ENCODE measurements at places on chromosomes 11 and 22.

GRCh38 chr22:35991168-35991567, 37.5 kb downstream of the RBFOX2 start:
- DNase-seq, result no peak

DNA sequence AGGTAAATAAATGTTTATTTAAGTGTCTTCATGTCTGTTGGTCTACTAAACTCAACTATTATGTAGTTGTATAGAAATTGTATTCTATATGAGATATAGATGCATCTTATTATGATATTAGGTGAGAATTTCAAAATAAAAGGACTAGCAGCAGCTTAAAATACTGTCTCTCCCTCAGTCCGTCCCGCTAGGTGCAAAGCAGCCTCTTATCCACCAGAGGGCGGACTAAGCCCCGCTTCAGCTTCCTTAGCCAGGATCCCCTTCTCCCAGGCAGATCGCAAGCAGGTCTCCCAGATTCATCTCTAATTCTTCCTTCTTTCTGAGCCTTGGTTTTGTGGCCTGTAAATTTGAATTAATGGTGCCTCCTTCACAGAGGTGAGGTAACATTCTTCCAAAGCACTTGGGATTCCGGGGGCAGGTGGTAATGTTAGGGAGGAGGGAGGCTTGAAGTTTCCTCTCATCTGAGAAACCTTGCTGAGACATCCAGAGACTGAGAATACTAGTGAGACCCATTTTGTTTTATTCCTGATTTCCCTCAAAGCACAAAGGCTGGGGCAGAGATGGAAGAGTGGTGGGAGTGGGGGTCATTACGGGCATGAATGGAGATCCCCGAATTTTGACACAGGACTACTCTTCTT, 13.5 kb upstream of the INSC start:
- no peak for DNase-seq

- no peak for DNase-seq
These were observed 139.3 kb downstream of the CEP164 start for GRCh38 chr11:117466966-117467365.

- DNase-seq, result no peak
These were observed at the start of gene OR5T1 for GRCh38 chr11:56273854-56274253. TSS of gene OR5T1 (plus strand) at chr11:56274154. CDS start at chr11:56275639, 1,485 bp downstream.

GRCh38 chr22:35446365-35446764, 46.4 kb downstream of the MCM5 start:
- no peak for DNase-seq

DNA sequence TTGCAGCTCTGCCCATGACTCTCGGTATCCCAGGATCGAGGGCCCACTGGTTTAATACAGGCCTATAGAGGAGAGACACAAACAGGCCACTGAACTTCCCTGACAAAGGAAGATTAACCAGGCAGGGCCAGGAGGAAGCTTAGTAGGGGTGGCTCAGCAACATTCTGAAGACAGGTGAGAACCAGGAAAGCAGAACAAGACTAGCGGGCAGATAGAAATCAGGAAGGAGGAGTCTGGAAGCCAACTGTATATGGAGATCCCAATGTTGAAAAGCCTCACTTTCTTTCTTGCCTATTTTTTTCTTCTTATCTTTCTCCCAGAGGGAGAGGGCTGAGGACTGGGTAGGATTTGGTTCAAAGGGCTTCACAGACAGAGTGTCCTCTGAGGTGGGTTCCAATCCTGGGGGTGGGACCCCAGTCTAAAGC, 5.4 kb downstream of the PI4KA start:
- DNase-seq, result no peak

DNA sequence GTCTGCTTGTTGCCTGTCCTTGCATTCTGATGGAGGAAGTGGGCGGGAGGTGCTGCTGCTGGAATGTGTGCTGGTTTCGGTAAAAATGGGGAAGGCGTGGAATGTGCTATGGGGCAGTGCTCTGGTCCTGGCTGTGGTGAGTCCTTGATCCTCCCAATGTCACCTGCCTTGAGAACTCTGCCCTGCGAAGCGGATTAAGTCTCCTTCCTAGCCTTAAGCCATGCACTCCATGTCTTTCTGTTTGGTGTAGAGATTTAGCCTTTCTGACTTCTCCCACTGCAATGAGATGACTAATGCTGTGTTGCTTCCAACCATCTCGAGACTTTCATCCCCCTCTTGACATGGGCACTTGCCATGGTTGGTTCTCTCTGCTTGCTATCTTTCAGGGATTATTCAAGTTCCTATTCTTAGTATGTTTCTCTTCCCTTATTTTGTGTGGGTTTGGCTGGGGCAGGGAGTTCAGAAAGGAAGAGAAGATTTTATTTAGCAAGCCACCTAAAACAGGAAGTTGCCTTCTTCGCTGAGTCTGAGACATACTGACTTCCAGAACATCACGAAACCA, 687.9 kb downstream of the NTM start:
- no peak for DNase-seq

DNA sequence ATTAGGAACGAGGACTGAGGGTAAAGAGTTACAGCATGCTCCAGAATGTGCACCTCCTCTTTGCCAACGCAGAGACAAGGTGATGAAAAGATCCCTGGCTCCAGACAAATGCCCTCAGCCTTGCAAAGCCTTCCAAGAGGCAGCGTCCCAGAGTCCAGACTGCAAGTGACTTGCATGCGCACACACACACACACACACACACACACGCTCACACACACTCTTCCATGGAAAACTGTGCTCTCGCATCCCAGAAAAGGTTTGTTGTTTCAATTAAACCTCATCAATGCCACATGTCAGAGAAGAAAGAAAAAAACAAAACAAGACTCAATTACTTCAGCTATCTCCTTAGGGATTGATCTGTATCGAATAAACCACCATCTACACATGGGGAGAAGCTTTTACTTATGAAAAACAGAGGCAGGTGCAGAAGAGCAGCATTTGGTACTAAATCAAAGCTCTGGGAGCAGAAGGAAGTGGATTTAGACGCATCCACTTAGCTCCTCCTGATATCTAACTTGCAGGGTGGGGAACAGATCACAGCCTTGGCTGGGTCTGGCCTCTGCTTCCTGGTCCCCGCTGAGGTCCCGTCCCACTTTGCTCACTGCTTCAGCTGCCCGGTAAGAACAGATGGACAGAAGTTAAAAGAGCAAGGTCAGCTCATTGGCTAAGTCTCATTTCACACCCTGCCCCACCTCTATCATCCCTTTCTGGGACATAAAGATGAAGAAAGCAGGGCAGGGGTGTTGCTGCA, 249.8 kb upstream of the BLID start:
- no peak for DNase-seq

DNA sequence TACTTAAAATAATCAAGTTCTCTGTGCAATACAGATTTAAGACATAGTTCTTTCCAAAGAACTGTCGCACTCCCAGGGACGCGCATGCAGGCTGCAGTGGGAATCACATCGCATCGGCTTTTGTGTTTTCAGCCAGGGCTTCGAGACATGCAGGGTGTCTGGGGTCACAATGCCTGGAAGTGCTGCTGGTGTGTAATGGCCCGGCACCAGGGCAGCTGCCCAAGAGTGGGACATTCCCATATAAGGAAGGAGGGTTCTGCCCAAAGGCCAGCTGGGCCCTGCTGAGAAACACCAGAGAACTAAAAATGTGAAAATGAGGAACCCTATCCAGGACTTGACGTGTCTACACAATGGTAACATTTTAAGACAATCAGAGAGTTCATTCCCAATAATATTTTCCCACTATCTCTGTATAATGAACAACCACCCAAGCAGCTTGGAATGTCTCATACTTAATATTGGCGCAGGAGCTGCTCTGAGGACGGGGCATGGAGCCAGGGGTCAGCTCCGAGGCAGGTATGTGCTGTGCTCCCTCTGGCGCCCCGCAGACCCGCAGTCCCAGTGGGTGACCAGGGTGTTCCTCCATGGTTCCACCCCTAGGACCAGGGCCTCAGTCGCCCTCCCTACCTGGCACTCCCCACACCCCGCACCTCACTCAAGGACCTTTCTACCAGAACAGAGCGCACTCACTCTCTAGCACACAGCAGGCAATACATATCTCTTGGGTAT, 11.3 kb downstream of the MCAT start:
- no peak for DNase-seq

DNA sequence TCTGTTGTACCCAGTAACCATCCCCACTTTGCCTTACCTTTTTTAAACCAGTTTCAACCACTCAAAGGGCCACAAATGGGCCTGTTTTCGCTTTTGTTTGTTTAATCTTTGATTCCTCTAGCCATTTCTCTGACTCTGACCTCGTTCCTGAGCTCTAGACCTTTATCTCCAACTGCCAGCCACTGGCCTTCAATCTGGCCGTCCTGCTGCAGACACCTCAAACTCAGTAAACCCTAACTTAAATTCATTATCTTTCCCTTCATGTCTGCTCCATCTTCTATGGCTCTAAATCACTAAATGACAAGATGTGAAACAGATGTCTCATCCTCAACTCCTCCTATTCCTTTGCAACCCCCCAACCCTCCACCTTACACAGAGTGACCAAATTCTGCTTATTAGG, 1.3 kb upstream of the GDPD4 start:
- DNase-seq, result no peak

DNA sequence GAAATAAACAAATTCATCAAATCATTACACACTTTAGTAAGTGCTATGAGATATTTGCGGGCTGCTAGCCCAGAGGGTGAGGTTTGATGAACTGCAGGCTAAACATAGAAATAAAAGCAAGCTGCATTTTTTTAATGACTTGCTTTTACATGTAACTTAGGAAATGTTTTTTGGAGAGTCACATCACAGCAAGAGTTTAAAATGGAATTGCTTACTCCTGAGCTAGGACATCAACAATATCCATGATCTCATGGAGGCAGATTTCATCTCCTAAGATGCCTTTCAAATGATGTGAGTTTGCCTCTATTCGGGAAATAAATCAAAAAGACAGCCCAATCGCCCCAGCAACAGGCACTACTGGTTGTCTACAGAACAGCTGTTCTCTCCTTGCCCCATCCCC, 73.4 kb upstream of the CD44 start:
- DNase-seq, result no peak
